Right ventricle myocardium superior (tissue), 1 donor: ENCODE measurements at places on chromosomes 13 and 19.

DNA sequence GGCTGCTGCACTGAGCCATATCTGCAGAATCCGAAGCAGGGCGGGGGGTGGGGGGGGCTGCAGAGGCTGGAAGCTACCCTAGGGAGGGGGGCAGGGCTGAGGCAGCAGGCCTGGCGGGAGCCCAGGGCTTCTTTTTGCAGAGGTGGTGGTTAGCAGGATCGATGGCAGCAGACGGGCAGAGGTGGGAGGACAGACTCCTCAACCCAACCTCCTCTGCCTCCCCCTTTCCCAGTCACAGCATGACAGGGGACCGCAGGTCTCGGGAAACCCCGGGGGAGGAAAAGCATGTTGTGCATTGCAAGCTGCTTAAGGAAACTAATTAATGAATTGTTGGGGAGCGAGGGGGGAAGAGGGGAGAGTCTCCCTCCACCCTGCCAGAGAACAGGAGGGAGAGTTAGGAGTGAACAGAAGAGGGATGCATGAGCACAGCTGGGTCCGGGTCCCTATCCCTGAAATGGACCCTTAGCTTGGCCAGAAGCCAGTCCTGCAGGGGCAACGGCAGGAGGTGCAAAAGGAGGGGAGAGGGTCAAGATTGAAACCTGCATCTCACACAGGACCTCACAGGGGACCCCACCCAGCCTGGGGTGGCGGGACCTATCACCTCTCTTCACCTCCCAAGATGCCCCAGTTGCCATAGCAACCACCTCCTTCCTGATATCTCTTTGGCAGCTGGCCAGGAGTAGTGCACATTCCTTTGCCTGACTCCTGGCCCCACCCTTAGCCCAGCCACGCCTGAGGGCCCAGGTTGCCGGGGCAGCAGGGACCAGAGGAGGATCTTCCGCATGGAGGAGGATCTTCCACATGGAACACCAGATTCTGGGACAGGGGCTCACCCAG is 1.8 kb downstream of the FXYD7 start:
- DNase-seq, result no peak

- DNase-seq, result peak; percentile 27
Measured at GRCh38 chr13:113739527-113740285, 19.3 kb upstream of the TMEM255B start.

- DNase-seq, result no peak
Measured at GRCh38 chr19:36997152-36997842, 80.9 kb upstream of the ZNF420 start.

GRCh38 chr19:49113762-49114629 is at the start of gene LIN7B:
LIN7B (plus strand) TSS chr19:49114370; CDS start chr19:49114405, 35 bp downstream.
- peak; percentile 79 for DNase-seq

DNA sequence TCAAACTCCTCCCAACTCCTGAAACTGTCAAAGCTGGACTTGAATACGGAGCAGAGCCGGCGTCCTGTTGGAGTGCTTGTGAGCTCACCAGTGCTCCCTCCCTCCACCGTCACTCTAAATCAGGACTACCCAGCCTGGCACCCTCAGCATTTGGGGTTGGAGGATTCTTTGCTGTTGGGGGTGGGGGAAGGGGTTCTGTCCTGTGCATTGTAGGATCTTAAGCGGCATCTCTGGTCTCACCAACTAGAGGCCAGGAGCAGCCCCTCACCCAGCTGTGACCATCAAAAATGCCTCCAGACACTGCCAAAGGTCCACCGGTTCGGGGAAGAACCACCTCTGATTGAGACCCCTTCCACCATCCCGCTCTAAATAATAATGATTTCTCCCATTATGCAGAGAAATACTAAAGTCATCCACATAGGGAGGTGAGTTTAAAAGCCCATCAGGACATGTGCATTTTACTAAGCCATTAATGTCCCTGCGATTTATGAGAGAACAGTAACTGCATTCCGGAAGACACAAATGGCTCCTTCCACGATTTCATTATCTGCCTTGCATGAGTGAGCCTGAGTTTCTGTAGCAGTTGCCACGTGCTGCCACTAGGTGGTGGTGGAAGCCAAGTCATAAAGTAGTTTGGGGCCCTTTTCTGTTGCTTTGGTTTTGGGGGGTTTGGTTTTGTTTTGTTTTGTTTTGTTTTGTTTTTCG is 16.1 kb upstream of the USP29 start:
- DNase-seq, result peak; percentile 64

GRCh38 chr19:58328999-58329398 is 2.2 kb downstream of the ZSCAN22 start:
- no peak for DNase-seq

DNA sequence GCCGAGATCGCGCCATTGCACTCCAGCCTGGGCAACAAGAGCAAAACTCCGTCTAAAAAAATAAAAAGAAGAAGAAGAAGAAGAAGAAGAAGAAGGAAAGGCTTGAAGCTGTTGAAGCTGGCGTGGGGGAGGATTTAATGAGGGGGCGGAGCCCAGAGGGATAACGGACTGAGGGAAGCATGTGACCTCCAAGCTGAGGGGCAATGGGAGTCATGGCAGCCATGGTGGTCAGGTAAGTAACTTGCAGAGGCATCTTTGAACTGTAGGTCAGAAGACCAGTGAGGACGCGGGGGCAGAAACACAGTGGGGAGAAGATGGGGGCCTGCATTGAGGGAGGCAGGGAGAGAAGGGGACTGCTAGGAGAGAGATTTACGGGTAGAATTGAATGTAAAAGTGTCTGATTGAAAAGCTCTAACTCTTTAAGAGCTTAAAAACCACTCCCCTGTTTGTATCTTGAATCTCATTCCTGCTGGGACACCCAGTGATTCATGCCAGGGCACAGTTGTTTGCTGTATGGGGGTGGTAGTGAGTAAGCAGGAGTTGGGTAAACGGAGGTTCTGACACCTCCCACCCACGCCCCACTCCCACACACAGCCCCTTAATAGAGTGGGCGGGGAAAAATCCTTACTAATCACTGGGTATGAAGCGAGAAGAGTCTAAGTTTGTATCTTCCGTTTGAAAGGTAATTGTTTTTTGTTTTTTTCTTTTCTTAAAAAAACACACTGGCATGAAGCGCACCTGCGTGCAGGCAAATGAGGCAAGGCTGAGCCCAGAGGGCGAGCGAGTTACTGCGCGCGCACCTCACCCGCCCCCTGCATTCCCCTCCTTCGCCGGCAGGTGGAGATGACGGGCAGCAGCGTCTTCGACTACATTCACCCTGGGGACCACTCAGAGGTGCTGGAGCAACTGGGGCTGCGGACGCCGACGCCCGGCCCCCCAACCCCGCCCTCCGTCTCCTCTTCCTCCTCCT is 13.0 kb downstream of the TMEM160 start:
- peak; percentile 91 for DNase-seq

DNA sequence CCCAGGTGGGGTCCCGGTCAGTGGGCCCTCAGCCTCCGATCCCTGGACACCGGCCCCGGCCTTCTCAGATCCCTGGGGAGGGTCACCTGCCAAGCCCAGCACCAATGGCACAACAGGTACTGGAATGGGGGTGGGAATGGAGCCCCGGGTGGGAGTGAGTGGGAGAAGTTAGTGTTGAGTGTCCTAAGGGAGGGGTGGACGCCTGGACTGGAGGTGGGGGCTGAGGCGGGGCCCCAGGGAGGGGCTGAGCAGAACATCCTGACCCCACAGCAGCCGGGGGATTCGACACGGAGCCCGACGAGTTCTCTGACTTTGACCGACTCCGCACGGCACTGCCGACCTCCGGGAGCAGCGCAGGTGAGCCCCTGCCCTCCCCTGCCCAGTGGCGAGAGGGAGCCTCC is 17.7 kb downstream of the EPN1 start:
- DNase-seq, result peak; percentile 35

DNA sequence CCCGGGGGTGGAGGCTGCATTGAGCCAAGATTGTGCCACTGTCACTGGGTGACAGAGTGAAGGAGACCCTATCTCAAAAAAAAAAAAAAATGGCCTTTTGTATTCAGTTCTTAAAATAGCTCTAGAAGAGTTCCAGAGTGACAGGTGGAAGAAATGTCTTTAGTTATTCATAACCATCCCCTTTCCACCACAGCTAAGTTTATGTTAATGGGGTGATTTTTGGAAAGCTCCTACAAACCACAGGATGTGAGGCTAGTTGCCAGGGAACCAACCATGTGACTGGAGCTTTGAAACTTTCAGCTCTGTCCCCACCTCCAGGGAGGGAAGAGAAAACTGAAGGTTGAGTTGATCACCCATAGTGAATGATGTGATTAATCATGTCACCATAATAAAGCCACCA is 6.9 kb downstream of the ZNF490 start:
- DNase-seq, result no peak

- no peak for DNase-seq
Measured at GRCh38 chr13:82501834-82502233, 1380.4 kb downstream of the SLITRK1 start.

DNA sequence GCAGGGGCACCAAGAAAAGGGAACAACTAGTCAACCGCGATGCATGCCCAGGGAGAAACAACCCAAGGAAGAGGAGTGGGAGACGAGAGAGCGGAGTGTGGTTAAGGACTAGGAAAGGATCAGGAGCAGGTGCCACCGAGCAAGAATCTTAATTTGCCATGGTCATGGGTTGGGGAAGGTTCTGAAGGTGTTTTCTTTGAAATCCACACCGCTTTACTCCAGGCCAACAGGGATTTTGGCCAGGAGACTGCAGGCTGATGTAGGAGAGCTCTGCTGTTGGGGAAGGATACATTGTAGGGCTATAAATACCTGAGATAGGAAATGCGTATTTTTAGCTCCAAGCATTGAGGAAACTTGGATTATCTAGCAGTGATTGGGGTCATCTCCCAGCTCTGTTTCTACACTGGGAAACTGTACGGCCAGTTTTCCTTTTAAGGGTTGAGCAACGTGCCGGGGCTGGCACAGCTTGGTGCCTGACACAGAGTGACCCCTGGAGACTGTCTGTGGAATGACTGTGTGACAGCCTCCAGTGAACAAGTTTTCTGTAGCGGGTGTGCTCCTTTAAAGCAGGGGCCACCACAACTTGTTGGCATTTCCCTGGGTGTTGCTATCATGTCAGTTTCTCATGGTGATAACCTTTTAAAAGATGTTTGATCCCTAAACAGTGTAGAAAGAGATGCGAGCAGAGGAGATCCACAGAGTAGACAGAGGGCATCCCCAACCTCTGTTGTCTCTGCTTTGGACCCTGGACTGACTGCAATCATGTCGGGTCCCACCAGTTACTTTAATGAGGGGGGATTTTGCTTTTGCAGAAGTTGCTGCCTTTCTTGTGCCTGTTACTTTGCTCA is 34.3 kb downstream of the ZNF536 start:
- DNase-seq, result peak; percentile 58

DNA sequence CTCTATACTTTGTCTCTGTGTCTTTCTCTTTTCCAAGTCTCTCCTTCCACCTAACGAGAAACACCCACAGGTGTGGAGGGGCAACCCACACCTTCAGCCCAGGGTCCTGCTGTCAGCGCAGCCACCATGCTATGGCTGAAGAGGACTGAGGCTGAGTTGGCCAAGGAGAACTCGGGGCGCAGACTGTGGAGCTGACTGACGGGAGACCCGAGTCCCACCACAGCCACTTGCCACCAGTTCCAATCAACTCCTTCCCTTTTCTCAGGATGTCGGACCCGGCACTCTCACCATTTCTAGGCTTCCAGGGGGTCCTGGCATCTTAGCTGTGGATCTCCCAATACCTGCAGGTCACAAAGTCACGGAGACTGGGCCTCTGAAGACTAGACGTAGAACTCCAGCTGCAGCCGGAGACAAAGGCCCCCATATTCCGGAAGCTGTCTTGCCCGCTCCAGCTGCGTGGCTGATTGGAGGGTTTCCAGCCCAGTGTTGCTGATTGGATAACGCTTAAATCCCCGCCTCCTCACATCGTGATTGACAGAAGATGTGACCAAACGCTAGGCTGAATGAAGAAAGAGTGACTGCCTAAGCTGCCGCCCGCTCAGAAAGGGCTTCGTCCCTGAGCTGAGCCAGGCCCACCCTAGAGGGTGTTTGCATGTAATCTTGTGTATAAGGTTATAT is 63.6 kb downstream of the ZNF429 start:
- DNase-seq, result peak; percentile 87

DNA sequence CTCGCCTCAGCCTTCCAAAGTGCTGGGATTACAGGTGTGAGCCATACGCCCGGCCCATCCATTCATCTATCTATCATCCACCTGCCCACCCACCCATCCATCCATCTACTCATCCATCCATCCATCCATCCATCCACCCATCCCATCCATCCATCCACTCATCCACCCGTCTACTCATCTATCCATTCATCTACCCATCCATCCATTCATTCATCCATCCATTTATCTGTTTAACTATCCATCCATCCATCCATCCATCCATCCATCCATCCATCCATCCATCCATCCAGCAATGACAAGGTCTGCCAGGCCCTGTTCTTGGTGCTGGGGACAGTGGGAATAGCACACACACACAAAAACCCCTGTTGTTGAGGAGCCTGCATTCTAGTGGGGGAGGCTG is 4.5 kb downstream of the VAV1 start:
- DNase-seq, result no peak

- no peak for DNase-seq
Measured at GRCh38 chr13:33034882-33035520, 18.8 kb downstream of the KL start.
